Mucosa of gallbladder (tissue), 1 donor: ENCODE measurements at places on chromosomes 4 and X.
A peak's percentile ranks its signal among the peaks of the same experiment; 100 is the strongest.

- peak; percentile 34 for DNase-seq
These were observed 26.8 kb downstream of the PRPS1 start for GRCh38 chrX:107654872-107655761.

GRCh38 chr4:13329340-13329850 lies 154.7 kb downstream of the RAB28 start:
- DNase-seq = no peak

- DNase-seq = no peak
These were observed 1.5 kb upstream of the GDPD2 start for GRCh38 chrX:70421618-70422017.

GRCh38 chr4:169398316-169398715 lies 127.6 kb upstream of the SH3RF1 start:
- no peak for DNase-seq

DNA sequence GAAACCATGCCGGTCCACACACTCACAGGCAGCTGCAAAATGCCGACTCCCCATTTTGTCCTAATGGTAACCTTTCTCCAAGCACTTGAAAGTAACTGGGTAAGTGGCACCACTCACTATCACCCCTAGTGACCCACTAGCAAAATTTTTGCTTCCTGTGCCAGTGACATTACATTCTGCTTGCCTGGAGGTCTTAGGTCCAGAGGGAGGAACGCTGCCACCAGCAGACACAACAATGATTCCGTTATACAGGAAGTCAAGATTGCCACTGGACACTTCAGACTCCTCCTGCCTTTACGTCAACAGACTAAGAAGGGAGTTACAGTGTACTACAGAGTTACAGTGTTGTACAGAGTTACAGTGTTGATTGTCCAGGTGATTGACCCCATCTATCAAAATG lies 11.8 kb upstream of the TMEM192 start:
- no peak for DNase-seq

- DNase-seq = no peak
These were observed 450.9 kb upstream of the NR3C2 start for GRCh38 chr4:148893095-148893494.

- DNase-seq = no peak
These were observed 388.6 kb downstream of the PDHA2 start for GRCh38 chr4:96228463-96228862.
